ENCODE measurements at places on chromosomes 5 and 9.

DNA sequence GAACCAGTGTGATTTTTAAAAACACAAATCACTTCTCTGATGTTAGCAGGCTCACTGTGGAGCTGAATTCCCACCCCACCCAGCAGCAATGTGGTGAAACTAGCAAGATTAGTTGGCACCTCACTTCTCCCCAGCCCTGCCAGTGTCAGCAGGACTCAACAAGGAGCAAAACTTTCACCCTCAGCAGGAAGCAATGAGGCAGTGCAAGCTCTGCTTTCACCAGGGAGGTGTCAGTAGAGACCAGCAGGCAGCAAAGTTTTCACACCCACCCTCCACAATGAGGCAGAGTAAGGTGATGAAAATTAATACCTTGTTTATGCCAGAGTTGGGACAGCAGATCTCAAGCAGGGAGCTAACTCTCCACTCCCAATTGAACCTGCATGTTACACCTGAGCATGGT is 565.0 kb downstream of the CETN3 start:
- no peak overlapping the region for H3K4me3 ChIP-seq
- no peak overlapping the region for H3K27ac ChIP-seq
- H3K4me1 ChIP-seq, result no peaks in the 10 kb centered on the region

GRCh38 chr5:147361441-147362175 is 126.8 kb downstream of the STK32A start:
- no peaks in the 10 kb centered on the region for H3K36me3 ChIP-seq
- H3K27ac ChIP-seq, result no peak overlapping the region
- no peaks in the 10 kb centered on the region for H3K27me3 ChIP-seq
- no peaks in the 10 kb centered on the region for H3K4me1 ChIP-seq
- DNase-seq, result no peak

GRCh38 chr5:141743866-141744272 is 61.8 kb upstream of the ARAP3 start:
- no peak overlapping the region for H3K4me3 ChIP-seq
- no peak overlapping the region for H3K27ac ChIP-seq
- peaks cover 5% of the 10 kb centered on the region for H3K27me3 ChIP-seq
- DNase-seq, result no peak
- no peaks in the 10 kb centered on the region for H3K36me3 ChIP-seq

- H3K27me3 ChIP-seq, result no peaks in the 10 kb centered on the region
- H3K4me1 ChIP-seq, result no peaks in the 10 kb centered on the region
- no peak overlapping the region for H3K4me3 ChIP-seq
- no peak overlapping the region for H3K27ac ChIP-seq
- DNase-seq, result peak; percentile 0
Measured at GRCh38 chr9:20749496-20750198, 65.6 kb downstream of the FOCAD start.

DNA sequence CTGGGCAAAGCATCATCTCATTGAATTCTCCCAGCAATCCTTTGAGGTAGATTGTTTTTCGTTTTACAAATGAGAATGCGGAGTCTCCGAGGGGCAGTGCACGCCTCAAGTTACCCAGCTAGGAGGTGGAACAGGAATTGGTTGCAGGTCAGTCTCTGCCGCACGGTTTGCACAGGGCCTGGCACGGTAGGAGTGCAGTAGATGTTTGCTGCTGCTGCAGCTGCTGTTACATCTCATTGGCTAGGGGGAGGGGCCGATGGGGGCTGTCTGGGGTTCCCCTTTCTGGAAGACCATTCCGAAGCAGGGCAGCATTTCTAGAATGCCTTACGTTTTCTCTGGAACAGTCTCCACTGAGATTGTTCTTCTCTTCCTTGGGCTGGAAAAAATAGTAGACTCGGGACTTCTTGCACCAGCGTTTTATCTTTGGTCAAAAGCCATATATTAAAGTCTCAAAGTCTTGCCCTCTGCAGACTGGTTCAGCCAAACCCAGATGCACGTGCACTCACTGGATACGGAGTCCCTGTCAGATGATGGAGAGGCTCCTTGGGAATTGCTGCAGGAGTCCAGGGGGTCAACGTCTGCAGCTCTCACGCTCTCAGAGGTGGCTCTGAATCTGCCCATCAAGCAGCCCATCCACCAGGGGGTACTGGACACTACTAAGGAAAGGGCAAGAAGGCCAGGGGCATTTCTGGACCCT is 1.2 kb downstream of the USP20 start:
- H3K4me1 ChIP-seq, result peaks cover 45% of the 10 kb centered on the region
- H3K4me3 ChIP-seq, result peak overlapping the region; percentile 90
- peak overlapping the region; percentile 80 for H3K27ac ChIP-seq
- H3K36me3 ChIP-seq, result peaks cover 48% of the 10 kb centered on the region

DNA sequence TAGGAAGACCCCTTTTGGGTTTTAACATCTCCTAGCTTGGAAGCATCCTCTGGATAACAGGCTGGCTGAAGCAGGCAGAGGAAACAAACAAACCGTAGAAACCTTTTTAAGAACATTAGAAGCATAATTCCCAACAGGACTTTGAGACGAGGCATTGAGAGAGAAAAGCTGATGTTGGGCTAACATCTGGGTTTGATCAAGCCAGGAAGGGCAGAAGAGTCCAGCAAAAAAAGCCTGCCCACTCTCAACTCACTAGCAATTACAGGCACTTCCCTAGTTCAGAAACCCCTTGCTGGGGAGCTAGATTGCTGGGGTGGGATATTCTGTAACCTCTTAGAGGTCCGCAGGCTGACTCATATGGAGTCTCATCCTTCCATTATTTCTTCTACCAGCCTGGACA is 75.4 kb upstream of the CTNNA1 start:
- H3K27me3 ChIP-seq, result no peaks in the 10 kb centered on the region
- no peaks in the 10 kb centered on the region for H3K36me3 ChIP-seq
- DNase-seq, result no peak
- H3K27ac ChIP-seq, result no peak overlapping the region
- no peaks in the 10 kb centered on the region for H3K4me1 ChIP-seq

- H3K27me3 ChIP-seq, result no peaks in the 10 kb centered on the region
- H3K27ac ChIP-seq, result no peak overlapping the region
- no peak overlapping the region for H3K4me3 ChIP-seq
Measured at GRCh38 chr9:37944671-37945481, 40.9 kb upstream of the SLC25A51 start.

GRCh38 chr9:14532456-14533115 is 160.6 kb downstream of the ZDHHC21 start:
- H3K36me3 ChIP-seq, result no peaks in the 10 kb centered on the region
- peak overlapping the region; percentile 88 for H3K27ac ChIP-seq
- H3K4me3 ChIP-seq, result no peak overlapping the region
- no peaks in the 10 kb centered on the region for H3K27me3 ChIP-seq
- DNase-seq, result no peak
- H3K4me1 ChIP-seq, result peaks cover 32% of the 10 kb centered on the region

GRCh38 chr5:82861701-82862100 is 215.5 kb downstream of the TMEM167A start:
- H3K27me3 ChIP-seq, result peaks cover 3% of the 10 kb centered on the region
- no peak overlapping the region for H3K4me3 ChIP-seq
- H3K27ac ChIP-seq, result no peak overlapping the region
- no peak for DNase-seq

- no peak overlapping the region for H3K27ac ChIP-seq
- no peaks in the 10 kb centered on the region for H3K36me3 ChIP-seq
- no peak overlapping the region for H3K4me3 ChIP-seq
Measured at GRCh38 chr5:9924614-9925013, 294.5 kb upstream of the TAS2R1 start.

Measured in K562 (cell line).